ENCODE measurements at places on chromosomes 2 and 18. TPM values are rescaled to one million over a fixed set of nuclear protein-coding genes. Genes with fewer than 3 reads are reported as not detected.

The CTDP1 gene
- 24.3 TPM for total RNA-seq

The FKBP7 gene
- total RNA-seq, result 116 TPM

The PFN4 gene
- 0.42 TPM for total RNA-seq

The CMPK2 gene
- total RNA-seq, result 0.59 TPM
